ENCODE measurements at places on chromosomes 16 and 17. TPM values are rescaled to one million over a fixed set of nuclear protein-coding genes. Genes with fewer than 3 reads are reported as not detected.

- no peak for DNase-seq
Measured at GRCh38 chr16:24977678-24978075, 37.5 kb downstream of the ARHGAP17 start.

DNA sequence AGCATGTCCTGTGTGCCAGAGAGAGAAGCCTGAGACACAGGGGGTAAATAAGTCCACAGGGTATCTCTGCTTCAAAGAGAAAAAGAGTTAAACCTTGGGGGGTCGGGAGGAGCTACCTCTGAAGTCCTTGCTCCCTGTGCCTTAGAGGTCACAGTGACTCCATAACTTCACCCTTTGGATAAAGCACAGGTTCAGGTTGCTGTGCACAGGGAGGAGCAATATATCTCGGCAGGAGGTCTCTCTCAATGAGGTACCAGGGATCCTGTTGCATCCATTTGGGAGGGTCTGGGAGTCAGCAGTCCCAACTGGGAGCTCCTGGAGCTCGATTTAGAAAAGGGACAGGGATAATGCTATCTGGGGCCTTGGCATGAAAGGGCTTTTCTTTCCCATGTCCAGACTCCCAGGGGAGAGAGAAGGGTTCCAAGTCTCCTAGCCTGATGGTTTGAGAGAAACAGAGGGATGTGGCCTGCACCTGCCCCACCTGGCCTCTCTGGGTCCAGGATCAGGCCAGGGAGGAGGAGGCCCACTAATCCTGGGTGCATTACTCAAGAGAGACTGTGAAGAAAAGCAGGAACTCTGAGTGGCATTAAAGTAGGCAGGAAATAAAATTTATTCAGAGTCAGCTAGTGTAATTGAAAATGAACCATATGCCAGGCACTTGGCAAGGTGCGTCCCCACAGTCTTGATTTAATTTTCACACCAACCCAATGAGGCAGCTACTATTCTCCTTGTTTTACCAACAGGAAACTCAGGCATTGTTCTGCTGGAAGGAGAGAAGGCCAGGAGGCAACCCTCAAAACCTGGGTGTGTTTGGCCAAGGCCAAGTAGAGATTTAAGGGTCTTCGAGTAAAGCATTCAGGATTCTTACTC lies 40.7 kb downstream of the CUEDC1 start:
- DNase-seq = no peak

DNA sequence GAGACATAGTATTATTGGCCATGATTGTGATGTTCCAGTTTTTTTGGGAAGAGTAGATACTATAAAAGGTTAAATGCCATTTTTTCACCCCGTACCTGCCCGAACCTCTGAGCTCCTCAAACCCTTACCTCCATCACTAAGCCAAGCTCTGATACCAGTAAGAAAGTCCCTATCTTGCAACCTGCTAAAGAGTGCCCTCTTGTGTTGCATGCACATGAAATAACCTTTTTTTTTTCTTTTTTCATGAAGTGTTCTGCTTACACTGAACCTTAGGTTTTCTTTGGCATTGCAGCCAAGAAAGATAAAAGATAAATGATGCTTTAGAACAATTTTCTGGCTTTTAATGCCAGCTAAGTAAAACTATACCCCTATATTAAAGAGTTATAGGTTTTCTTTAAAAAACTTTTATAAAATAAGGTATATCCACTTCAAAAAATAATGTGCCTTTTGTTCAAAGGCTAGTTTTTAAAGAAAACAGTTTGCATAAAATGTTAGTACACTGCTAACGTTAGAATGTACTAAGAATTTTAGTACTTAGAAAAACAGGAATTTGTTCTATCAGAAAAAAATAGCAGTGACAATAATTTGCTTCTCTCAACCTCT lies 295.3 kb upstream of the PMFBP1 start:
- DNase-seq = peak; percentile 14

DNA sequence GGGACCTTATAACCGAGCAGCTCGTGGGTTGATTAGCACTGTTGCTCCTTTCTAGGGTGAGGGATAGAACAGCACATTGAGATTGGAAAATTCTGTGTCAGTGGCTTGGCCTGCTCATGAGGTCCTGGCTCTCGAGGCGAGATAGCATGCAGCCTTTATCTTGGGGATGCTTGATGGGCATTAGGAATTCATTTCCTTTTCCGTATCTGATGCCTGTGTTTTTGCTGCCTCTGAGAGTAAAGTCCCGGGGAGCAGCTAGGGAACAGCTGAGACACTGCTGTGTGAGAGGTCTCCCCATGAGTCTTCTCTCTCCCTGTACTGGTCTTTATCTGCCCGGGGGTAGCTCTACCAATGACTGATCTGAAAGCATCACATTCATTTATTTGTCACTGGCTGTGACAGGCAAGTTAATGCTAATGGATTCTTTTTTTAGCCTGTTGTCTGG lies 14.5 kb downstream of the MSI2 start:
- no peak for DNase-seq

DNA sequence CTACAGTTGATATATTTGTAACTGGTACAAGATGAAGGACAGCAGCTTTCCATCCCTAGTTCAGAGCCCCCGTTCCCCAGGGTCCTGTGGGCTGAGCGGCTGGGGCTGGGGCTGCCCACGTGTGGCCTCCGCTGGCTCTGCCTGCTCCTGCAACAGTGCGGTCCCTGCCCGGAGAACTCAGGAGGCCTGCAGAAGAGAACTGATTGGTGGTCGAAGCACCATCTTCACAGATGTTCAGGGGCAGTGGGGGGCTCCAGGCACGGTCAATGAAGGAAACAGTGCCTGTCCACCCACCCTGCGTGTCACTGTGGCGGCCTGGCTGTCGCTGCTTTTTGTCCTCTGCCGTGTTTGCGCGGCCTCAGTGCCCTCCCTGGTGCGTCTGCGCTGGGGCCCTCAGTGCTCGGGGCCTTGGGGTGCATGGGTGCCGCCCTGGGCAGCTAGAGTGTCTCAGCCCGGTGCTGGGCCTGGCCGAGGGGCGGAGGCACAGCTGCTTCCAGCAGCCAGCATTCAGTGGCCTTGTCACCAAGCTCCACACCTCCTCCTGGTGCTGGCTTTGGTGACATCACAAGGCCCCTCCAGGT lies 4.2 kb upstream of the NUDT16L1 start:
- no peak for DNase-seq

GRCh38 chr17:21528031-21528695 lies 152.0 kb downstream of the KCNJ12 start:
- DNase-seq = no peak

GRCh38 chr17:17783116-17783824 lies 53.5 kb downstream of the SREBF1 start:
- DNase-seq = peak; percentile 63

GRCh38 chr16:56749672-56750491 lies 20.0 kb downstream of the NUP93 start:
- DNase-seq = no peak

DNA sequence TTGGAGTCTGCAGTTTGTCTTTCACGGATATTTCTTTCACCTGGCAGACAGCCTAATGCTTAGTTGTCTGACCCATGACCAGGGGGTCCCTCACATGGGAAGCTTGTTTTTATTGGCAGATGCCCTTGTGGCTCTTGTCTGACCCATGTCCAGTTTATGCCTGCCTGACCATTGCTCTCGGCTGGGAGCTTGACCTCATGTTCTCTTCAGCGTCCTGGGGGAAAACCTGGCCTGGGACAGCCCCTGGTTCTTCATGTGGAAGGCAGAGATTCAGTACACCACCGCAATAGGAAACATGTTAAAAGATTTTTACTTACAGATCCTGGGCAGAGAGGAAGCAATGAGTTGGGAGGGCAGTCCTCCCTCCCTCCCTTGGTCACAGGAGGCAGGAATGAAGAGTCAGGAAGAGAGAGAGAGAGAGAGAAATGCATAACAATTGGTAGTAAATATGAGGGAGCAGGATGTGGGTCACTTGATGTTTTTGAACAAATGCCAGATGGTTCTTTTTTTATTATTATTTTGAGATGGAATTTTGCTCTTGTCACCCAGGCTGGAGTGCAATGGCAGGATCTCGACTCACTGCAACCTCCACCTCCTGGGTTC lies 302.7 kb upstream of the MYOCD start:
- DNase-seq = no peak

DNA sequence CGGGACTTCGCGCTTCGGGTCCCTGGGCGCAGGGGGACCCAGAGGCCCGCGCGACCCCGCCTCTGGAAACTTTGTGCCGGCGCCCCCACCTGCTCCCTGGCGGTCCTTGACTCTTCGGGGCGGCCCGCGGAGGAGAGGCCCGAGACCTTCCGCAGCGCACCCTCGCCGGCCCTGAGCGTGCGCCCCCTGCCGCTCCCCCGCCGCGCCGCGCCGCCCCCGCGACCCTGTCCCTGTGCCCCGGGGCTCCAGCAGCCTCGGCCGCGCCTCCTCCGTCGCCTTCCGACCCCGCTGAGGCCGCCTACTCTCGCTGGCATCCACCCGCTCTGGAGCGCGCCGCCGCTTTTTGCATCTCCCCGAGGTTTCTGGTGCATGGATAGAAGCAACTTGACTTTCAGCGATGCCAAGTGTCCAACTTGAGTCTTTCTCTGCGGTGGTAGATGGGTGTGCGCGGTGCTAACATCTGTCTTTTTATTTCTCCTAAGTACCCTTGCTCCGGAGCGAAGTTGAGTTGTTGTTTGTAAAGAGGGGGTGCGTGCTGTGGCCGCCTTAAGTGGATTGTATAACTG lies 414 bp downstream of the DUSP14 start:
- DNase-seq = peak; percentile 53

GRCh38 chr16:67464565-67464964 lies 16.4 kb downstream of the ATP6V0D1 start:
- no peak for DNase-seq

DNA sequence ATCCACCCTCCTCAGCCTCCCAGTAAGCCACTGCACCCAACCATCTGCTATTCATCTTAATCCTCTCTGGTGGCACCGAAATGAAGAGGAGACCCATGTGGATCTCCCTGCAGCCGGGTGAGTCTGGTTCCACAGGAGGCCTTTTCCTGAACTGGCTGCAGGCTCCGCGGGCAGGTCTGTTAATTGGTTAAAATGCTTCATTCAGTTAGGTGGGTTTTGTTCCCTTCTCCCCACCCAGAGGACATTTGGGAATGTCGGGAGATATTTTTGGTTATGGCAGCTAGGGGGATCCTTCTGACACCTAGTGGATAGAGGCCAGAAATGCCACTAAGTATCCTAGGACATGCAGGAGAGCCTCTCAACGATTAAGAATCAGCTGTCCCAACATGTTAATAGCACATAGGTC lies 16.7 kb downstream of the C16orf54 start:
- DNase-seq = no peak

DNA sequence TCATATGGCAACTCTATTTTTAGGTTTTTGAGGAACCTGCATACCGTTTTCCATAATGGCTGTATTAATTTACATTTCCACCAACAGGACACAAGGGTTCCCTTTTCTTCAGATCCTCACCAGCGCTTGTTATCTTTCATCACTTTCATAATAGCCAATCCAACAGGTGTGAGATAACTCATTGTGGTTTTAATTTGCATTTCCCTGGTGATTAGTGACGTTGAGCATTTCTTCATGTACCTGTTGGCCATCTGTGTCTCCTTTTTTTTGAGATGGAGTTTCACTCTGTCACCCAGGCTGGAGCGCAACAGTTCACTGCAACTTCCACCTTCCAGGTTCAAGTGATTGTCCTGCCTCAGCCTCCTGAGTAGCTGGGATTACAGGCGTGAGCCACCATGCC lies 36.2 kb upstream of the ABCC3 start:
- DNase-seq = no peak

GRCh38 chr17:60296177-60296576 lies 95.8 kb downstream of the USP32 start:
- no peak for DNase-seq

- DNase-seq = no peak
Measured at GRCh38 chr17:68089881-68090280, 54.3 kb downstream of the KPNA2 start.

GRCh38 chr16:14373896-14374295 lies 256.2 kb downstream of the PARN start:
- no peak for DNase-seq

DNA sequence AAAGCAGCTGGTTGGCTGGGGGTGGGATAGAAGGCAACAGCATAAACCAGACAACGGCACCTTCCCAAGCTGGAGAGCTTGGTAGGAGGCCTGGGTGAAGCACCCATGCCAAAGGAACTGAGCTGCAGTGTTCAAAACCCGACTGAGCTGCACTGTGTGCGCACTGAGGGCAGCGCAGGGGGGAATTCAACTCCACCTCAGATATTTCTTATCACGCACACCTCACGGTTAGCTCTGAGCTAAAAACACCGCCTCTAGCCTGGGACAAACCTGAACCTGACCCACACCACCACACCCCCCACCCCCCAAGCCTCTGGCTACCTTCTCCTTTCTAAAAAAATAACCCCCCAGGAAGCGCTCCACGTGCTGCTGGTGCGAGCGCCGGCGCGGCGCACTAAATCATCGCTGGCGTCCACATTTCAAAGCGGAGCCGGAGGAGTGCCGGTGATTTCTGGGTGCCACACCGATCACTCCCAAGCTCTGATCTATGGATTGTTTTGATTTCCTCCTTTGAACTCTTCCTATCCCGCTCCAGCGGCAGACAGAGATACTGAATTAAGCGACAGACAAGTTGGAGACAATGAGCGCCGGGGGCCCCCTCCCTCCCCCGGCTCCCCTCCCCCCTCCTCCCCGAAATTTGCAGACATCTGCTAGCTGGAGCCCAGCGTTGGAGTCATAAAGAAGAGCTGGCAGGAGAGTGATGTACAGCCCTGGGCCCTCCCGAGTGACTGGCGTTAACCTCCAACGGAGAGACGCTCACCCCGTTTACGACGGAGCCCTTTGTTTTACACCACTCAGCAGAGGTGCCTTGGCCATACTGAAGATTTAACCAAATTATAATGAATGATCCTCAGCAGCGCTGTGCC lies 85.0 kb downstream of the NOG start:
- DNase-seq = peak; percentile 11

- DNase-seq = no peak
Measured at GRCh38 chr16:56294014-56294413, 102.7 kb downstream of the GNAO1 start.

The TEKT5 gene
- not detected for polyA plus RNA-seq

The MC1R gene
- polyA plus RNA-seq = 2.6 TPM

The MFSD6L gene
- 0.46 TPM for polyA plus RNA-seq

The NOG gene
- polyA plus RNA-seq = 6.3 TPM

The KRT12 gene
- polyA plus RNA-seq = 0.31 TPM

Measured in hindlimb muscle (tissue), 1 donor.